T-helper 22 cell (primary cell): ENCODE measurements at places on chromosomes 16 and 17.

GRCh38 chr16:15443753-15444152, 9.4 kb downstream of the BMERB1 start:
- DNase-seq: no peak

- DNase-seq: no peak
Observed at GRCh38 chr17:79936641-79937381, 97.6 kb upstream of the CBX4 start.

- DNase-seq: peak; percentile 71
Observed at GRCh38 chr17:48577946-48578615, at the start of gene HOXB4. Gene HOXB4, minus strand, starts transcription at chr17:48578350. Its CDS starts 31 bp downstream, at chr17:48578319.

DNA sequence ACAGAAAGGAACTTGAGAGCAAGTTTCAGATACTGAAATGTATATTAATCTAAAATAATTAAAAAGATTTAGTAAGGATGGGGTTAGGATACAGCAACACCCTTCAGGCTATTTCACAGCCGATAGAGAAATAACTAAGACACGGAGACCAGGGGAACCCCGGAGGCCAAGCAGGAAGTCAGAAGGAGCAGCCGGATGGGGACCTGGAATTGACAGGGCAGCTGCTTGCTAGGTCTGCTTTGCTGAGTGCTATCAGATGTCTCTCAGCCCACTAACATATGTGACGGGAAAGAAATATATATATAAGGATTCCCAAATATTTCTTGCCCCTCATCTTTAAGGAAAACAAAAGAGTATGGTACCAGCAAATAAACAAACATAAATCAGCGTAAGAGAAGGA, 154.1 kb upstream of the CDH5 start:
- DNase-seq: no peak

DNA sequence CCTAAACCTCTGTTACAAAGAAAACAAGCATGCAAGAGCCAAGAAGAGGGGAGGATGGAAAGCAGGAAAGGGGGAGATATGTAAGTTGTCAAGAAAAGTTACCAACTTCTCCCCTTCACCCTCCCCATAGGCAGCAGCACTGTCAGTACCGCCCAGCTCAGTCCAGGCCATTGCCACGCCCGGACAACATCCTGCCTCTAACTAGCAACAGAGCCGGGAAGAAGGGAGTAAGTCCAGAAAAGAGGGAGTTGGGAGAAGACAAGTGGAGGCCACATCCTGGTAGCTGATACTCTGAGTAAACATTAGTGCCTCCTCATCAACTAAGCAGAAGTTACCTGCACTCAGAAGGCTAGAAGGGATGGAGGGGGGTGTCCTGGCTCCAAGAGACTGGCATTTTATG, 113.6 kb downstream of the SMG6 start:
- no peak for DNase-seq

DNA sequence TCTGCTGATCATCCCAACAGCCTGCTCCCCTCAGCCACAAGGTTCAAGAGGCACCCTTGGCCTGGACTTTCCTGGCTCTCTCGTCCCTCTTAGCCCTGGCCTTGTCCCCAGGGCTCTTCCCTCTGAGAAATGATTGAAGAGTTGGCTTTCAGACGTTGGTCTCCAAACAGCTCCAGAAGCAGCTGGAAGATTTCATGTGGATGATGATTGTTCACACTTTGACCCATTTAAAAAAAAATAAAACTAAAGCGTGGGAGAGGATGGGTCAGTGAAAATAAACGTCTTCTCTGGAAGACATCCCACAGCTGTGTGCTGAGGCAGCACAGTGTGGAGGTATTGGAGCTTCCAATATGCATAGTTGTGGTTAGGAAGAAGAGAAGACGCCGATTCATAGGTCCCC, 54.7 kb upstream of the CDH11 start:
- no peak for DNase-seq
